ENCODE measurements at places on chromosomes 4 and X.

- DNase-seq, result no peak
These were observed 59.9 kb upstream of the FAM241A start for GRCh38 chr4:112085156-112086035.

DNA sequence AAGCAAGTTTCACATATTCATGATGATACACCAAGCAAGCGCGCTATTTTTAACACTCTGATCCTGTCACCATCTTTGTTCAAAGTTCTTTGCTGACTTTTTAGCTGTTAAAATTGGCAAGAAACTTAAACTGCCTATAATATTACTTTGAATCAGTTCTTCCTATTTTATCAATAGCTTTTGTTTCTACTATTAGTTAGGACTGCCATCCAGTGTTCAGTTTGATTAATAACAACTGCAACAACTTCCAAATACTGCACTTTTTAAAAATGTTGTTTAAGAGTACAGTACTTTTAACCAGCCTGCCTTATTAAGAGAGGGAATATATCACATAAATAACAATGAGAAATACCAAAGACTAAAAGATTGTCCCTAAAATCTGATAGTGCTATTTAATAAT, 614.3 kb downstream of the FAM133A start:
- no peak for DNase-seq

GRCh38 chr4:7646384-7647061, 211.8 kb upstream of the PSAPL1 start:
- no peak for DNase-seq

- DNase-seq, result no peak
These were observed 49.5 kb upstream of the GC start for GRCh38 chr4:71833232-71833900.

DNA sequence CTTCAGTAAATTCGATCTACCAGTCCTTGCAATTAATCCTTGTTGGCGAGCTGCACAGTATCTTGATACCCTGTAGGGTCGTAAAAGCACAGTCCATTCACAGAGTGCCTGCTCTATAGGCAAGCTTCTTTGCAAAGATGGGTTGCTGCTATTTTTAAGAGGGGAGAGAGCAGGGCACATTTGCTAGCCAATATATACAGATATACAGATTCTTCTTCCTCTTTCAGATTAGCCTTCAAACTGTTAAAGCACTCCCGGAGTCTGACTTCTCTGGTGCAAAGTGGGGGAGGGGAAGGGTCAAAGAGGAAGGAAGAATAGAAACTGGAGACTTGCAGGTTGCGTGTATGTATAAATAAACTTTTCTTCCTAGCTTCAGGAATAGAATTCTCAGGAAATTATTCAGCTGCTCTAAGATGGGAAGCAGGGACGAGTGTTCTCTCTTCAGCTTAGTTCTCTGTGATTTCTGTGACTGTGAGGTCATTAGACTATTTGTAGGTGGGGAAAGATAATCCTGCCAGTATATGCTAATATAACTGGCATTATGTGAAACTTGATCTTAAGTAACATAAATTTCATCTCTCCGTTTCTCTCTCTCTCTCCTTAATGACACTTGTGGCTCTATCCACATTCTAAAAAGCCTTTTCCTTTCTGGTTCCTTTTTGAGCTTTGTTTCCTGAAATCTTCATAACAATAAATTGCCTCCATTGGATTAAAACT, at the start of gene CYSLTR1:
TSS of gene CYSLTR1 (minus strand) at position 242 of the 717 bp plus-strand sequence. CDS start 53,865 bp downstream, outside the sequence.
- DNase-seq, result no peak

DNA sequence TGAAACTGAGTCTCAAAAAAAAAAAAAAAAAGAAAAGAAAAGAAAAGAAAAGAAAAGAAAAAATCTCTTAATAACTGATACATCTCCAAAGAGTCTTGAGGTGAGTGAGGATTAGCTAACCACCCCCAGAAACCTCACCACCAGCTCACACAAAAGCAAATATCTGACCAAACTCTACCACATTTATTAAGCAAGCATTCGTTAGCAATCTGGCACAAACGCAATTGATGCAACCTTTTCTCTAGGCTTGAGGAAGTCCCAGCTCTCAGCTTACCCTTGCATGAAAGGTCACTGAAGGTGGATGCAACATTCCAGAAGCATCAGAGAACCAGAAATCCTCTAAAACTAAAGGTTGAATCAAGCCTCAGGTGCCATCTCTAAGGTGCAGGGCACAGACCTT, 231.9 kb upstream of the BCOR start:
- DNase-seq, result no peak

DNA sequence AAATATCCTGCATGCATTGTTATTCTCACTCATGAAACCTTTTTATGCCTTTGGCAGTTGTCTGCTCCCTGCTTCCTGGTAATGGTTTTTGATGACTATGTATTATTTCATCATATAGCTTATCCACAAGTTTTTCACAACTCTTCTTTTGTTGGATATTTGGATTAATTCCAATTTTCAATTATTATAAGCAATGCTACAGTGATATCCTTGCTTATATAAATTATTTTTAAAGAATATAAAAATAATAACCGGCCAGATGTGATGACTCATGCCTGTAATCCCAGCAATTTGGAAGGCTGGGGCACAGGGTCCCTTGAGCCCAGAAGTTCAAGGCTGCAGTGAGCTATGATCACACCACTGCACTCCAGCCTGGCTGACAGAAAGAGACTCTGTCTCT, 47.0 kb downstream of the ASIC5 start:
- no peak for DNase-seq

Measured in retinal pigment epithelial cell (primary cell).